ENCODE measurements at places on chromosomes 3 and 15.

DNA sequence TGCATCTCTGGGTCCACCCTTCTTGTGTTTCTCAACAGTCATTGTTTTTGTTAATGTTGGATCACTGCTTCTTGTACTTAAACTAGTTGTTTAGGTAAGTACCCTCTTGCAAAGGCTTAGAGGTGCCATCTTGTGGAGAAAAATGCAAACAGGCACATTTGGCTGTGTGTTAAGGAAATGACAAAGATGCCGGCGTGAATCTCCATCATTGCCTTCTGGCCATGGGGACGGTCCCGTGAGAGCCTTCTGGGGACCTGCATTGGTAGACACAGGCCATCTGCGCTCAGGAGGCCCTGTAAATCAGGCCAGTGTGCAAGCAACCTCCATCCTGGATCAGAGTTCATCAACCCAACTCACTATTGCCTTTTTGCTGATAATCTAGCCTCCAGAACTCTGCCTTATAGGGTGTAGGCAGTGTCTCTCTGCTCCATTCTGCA, 158.6 kb upstream of the NR2E3 start:
- H3K36me3 ChIP-seq = peaks cover 5% of the 10 kb centered on the region
- H3K4me3 ChIP-seq = no peak overlapping the region
- H3K27me3 ChIP-seq = no peaks in the 10 kb centered on the region
- peak overlapping the region; percentile 80 for H3K27ac ChIP-seq
- no peak for DNase-seq
- no peaks in the 10 kb centered on the region for H3K4me1 ChIP-seq

DNA sequence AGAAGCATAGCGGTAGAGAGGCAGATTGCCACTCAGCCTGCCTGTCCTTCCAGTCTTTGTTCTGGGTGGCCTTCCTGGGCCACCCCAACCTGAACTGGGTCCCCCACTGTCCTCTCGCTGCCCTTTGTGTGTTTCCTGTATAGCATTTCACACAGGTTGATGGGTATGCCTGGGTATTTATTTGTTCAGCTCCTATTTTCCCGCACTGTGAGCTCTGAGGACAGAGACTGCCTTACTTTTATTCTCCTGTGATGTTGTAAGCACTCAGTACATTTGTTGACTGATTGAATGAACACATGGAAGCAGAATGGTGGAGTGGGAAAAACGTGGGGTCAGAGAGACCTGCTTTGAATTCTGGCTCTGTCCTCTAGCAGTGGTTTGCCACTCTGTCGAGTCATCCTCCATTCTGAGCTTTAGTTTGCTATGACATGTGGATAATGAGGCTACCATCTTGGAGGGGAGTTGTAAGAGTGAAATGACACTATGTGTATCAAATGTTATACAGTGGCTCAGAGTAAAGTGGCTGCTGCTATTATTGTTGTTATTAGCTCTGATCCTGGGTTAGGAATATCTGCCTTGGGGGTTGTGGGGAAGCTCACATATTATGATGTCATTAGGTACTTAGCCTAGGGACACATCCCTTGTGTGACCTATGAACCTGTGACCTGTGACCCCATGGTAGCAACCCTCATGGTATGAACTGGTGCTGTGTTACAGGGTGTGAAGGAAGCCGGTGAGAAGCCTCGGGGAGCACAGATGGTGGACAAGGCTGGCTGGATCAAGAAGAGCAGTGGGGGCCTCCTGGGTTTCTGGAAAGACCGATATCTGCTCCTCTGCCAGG, 6.4 kb downstream of the PLEKHO2 start:
- no peak for DNase-seq
- no peaks in the 10 kb centered on the region for H3K27me3 ChIP-seq
- peak overlapping the region; percentile 78 for H3K27ac ChIP-seq
- peaks cover 4% of the 10 kb centered on the region for H3K36me3 ChIP-seq
- peak overlapping the region; percentile 18 for H3K4me3 ChIP-seq
- H3K4me1 ChIP-seq = peaks cover 77% of the 10 kb centered on the region

DNA sequence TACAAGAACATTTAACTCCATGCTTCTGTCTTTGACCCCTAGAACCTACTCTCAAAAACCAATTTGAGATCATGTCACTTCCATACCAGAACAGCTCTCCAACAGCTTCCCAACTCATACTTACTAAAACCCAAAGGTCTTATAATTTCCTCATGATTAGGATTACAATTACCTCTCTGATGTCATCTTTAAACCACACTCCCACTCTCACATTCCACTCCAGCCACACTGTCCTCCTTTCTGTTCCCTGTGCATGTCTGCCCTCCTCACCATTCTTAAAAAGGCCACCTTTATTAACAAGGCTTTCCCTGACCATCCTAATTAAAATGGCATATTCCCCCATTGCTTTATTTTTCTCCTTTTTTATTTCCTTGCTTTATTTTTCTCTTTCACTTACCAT, 18.9 kb downstream of the PHC3 start:
- no peak for DNase-seq
- H3K27me3 ChIP-seq = no peaks in the 10 kb centered on the region
- H3K36me3 ChIP-seq = peaks cover 5% of the 10 kb centered on the region
- no peaks in the 10 kb centered on the region for H3K4me1 ChIP-seq

GRCh38 chr15:80612118-80612823, 82.8 kb upstream of the ABHD17C start:
- no peak for DNase-seq
- no peak overlapping the region for H3K4me3 ChIP-seq
- H3K36me3 ChIP-seq = no peaks in the 10 kb centered on the region
- no peak overlapping the region for H3K27ac ChIP-seq
- H3K27me3 ChIP-seq = no peaks in the 10 kb centered on the region
- H3K4me1 ChIP-seq = peaks cover 20% of the 10 kb centered on the region

DNA sequence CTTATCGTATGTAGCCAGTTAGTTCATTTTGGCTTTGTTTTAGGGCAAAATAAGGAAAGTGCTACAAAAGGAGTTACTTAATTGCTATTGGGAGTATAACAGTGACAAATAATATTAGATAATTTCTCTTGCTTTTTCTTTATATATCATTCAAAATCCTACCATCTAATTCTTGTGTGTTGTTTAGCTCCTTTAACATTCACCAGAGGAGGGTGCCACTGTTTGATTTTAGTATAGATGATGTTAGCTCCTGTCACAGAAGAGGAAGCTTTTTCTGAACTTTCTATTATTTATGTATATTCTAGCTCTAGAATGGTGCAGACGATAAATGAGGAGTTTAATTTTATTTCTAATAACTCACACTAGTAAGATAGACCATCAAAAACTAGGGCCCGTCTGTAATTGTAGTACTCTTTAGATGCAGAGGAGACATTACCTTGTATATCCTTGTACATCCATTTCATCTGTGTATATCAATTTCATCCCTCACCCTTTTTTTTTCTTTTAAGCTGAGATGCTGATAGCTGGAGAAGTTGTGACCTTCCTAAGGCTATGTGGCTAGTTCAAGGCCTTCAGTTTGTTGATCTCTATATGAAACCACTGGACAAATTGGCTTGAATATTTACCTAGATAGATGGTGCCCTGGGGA, 3.0 kb downstream of the PPM1L start:
- no peaks in the 10 kb centered on the region for H3K27me3 ChIP-seq
- no peak overlapping the region for H3K4me3 ChIP-seq
- DNase-seq = no peak
- H3K27ac ChIP-seq = no peak overlapping the region
- no peaks in the 10 kb centered on the region for H3K36me3 ChIP-seq

DNA sequence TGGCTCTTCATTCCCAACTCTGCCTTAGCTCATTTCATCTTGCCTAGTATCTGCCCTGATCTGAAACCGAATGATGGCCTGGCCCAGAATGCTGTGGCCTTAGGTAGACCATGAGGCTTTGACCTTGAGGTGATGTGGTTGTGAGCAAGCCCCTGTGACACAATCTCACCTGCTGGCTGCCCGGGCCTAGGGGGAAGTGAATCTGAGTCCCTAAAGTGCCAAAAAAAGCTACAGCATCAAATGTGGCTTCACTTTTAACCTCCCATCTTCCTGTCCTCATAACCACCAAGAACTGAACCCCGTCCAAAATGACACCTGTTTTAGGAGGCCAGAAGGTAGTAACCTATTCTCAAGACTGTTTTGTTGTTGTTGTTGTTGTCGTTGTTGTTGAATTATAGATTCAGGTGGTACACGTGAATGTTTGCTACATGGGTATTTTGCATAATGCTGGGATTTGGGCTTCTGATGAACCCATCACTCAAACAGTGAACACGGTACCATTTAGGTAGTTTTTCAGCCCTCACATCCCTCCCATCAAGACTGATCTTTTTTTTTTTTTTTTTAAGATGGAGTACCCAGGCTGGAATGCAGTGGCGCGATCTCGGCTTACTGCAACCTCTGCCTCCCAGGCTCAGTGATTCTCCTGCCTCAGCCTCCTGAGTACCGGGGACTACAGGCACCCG, 54.6 kb downstream of the MCCC1 start:
- H3K27me3 ChIP-seq = no peaks in the 10 kb centered on the region
- no peak overlapping the region for H3K27ac ChIP-seq
- no peak for DNase-seq
- no peaks in the 10 kb centered on the region for H3K36me3 ChIP-seq

GRCh38 chr3:133515127-133515526, 58.4 kb upstream of the CDV3 start:
- no peaks in the 10 kb centered on the region for H3K27me3 ChIP-seq
- no peak for DNase-seq
- H3K27ac ChIP-seq = no peak overlapping the region
- H3K4me1 ChIP-seq = no peaks in the 10 kb centered on the region
- no peaks in the 10 kb centered on the region for H3K36me3 ChIP-seq

- DNase-seq = no peak
- no peak overlapping the region for H3K27ac ChIP-seq
- H3K4me3 ChIP-seq = no peak overlapping the region
- no peaks in the 10 kb centered on the region for H3K27me3 ChIP-seq
- H3K4me1 ChIP-seq = peaks cover 26% of the 10 kb centered on the region
Observed at GRCh38 chr3:58203541-58203940, 7.2 kb downstream of the DNASE1L3 start.

DNA sequence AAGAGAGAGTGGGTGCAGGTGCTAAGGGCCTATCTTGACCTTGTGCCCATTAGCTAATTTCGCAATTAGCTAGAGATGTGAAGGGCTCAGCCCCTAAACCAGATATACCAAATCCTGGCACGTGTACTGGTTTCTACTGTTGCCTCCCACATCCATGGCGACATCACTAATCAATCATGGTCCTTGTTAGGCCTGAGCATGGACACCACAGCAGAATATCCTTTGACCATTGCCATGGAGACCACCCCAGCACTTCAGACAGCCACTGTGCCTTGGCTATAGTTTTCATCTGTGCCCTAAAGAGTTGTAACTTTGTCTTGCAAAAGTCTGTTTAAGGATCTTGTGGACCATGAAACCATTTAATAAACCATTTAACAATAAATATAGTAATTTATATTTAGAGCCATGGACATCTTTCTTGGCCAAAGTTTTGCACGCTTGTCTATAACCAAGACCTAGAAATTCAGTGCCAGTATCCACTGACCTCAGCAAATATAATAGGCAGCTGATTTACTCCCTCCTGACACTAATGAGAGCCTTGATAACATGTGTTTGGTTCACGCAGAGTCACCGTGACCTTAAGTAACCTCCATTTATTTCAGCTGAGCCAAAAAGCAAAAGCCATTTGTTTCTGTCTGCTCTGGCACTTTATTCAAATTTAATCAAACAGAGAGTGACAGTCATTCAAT, 43.4 kb downstream of the COLQ start:
- no peak overlapping the region for H3K4me3 ChIP-seq
- no peaks in the 10 kb centered on the region for H3K27me3 ChIP-seq

GRCh38 chr3:148600902-148601765, 96.6 kb upstream of the AGTR1 start:
- no peaks in the 10 kb centered on the region for H3K27me3 ChIP-seq
- no peaks in the 10 kb centered on the region for H3K4me1 ChIP-seq
- no peaks in the 10 kb centered on the region for H3K36me3 ChIP-seq
- H3K27ac ChIP-seq = no peak overlapping the region

DNA sequence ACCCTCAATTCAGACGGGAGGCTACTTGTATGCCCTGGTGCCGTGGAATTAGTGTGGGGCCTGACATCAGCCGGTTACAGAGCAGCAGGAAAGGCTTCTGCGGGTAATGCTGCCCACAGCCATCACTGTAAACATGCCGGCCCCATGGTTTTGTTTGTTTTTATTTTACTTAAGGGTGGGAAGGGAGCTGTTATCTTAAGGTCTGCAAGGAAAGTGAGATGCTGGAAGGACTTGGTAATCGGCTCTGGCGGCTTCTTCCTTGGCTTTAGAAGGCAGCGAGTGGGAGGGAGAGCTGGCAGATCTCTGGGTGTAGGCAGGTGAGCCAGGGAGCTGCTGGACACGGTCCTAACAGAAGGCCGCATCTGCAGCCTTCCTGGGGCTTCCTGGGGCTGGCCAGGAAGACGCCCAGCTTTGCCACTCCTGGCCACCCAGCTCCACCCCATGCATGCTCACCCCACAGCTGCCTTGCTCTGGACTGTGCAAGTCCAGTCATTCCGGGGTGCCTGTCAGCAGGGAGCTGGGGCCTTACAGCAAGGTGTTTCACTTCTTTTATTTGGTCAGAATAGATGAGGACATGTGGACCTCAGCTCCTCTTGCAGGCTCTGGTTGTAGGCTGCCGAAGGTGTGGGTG, 54.1 kb upstream of the FURIN start:
- DNase-seq = no peak
- H3K36me3 ChIP-seq = no peaks in the 10 kb centered on the region
- H3K27ac ChIP-seq = peak overlapping the region; percentile 54
- H3K4me3 ChIP-seq = no peak overlapping the region
- H3K4me1 ChIP-seq = no peaks in the 10 kb centered on the region

DNA sequence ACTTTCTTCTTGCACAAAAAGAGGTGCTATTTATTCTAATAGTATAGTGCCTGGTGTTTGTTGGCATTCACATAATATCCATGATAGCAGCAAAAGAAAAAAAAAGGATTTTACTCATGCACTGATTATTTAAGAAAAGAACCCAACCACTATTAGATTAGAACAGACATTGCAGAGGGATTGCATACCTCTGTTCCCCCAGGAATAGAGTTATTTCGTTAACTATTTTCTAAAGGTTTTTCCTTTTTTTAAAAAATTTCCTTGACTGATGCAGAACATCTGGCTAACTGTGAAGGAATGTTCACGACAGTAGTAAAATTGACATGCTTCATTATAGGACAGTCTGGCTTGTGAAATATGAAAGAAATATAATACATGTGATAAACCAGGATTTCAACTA, 136.6 kb upstream of the PTX3 start:
- no peak for DNase-seq
- H3K36me3 ChIP-seq = no peaks in the 10 kb centered on the region
- no peak overlapping the region for H3K27ac ChIP-seq
- H3K4me1 ChIP-seq = no peaks in the 10 kb centered on the region
- no peak overlapping the region for H3K4me3 ChIP-seq

- DNase-seq = no peak
- H3K4me1 ChIP-seq = no peaks in the 10 kb centered on the region
- no peaks in the 10 kb centered on the region for H3K36me3 ChIP-seq
- H3K27me3 ChIP-seq = no peaks in the 10 kb centered on the region
Observed at GRCh38 chr3:143751643-143752178, 96.6 kb downstream of the SLC9A9 start.
